T-cell (primary cell): ENCODE measurements at places on chromosomes 13 and 19. TPM values are rescaled to one million over a fixed set of nuclear protein-coding genes. Genes with fewer than 3 reads are reported as not detected.
A peak's percentile ranks its signal among the peaks of the same experiment; 100 is the strongest.

Gene ZNF813
- total RNA-seq = 7.6 TPM

Gene MRPL34
- total RNA-seq = 37.6 TPM

Gene ZNF112
- total RNA-seq = 0.33 TPM

Gene LILRB1
- total RNA-seq = 7.0 TPM

Gene PLIN4
- 0.06 TPM for total RNA-seq

Gene RTBDN
- not detected for total RNA-seq

Gene VSTM2B
- not detected for total RNA-seq

Gene MAST1
- total RNA-seq = 0.75 TPM

Gene NLRP9
- total RNA-seq = not detected

Gene SIGLEC10
- total RNA-seq = 0.90 TPM

Gene PRR19
- 0.18 TPM for total RNA-seq

Gene ZNF497
- 0.98 TPM for total RNA-seq

Gene MTUS2
- 0.16 TPM for total RNA-seq

Gene SMAD9
- total RNA-seq = not detected

- DNase-seq = no peak
Measured at GRCh38 chr19:9996541-9996940, 13.8 kb downstream of the COL5A3 start.

GRCh38 chr19:7550169-7550770, 14.8 kb downstream of the PNPLA6 start:
- no peak for DNase-seq

- no peak for DNase-seq
Measured at GRCh38 chr13:66275416-66275815, 954.7 kb downstream of the PCDH9 start.

DNA sequence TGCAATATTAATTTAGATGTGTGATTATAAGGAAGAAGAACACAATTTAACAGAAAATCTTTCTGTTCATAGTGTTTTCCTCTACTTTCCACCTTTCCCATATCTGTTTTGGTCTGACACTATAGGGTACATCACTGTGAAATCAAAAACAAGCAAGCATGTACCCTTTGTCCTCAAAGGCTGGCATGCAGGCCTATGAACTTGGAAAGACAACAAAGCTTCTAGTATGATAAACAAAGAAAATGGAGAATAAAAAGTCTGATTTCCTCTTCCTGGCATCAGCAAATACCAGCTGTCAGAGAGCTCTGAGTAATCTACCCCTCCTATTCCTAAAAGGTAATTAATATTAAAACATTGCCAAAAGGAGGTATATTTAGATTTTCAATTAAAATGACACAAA, 5.6 kb upstream of the NEK3 start:
- DNase-seq = no peak

- no peak for DNase-seq
Measured at GRCh38 chr13:71417205-71417604, 449.8 kb downstream of the DACH1 start.

DNA sequence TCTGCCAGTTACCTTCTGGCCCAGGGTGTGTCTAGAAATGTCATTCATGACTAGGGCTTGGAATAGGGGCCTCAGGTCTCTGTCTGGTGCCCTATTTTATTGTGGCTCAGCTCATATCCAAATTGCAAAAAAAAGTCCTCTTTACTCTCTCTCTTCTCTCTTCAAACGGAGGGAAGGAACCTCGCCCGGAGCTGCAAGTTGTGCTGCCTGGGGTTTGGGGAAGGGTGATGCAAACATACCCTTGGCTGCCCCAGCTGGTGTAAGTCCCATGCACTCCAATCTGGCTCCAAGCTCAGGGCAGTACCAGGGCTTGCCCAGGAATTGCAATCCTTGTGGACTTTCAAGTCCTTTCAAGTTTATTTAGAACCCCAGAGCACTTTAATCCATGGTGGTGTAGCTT, 549.6 kb downstream of the PCDH17 start:
- no peak for DNase-seq

- DNase-seq = no peak
Measured at GRCh38 chr19:45352062-45352461, 11.5 kb downstream of the KLC3 start.

GRCh38 chr19:34370983-34371382, 6.0 kb downstream of the GPI start:
- DNase-seq = no peak

DNA sequence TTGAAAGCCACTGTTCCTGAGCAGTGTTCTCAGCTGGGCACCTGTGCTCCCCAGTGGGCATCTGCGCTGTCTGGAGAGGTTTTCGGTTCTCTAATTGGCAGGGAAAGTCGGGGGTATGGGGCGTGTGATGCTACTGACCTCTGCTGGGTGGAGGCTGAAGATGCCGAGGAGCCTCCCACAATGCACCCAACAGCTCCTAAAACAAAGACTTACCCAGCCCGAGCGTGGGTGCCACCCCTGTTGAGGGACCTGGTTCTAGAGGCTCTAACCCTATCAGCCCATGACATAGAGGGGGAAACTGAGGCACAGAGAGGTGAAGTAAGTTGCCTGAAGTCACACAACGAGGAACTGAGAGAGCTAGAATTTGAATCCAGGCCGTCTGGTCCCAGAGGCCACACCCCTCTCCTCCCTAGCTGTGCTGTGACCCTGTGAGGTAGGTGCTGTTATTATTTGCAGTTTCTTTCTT, 2.3 kb downstream of the SPACA4 start:
- peak; percentile 44 for DNase-seq

- DNase-seq = no peak
Measured at GRCh38 chr13:65508745-65509144, 1721.4 kb downstream of the PCDH9 start.

DNA sequence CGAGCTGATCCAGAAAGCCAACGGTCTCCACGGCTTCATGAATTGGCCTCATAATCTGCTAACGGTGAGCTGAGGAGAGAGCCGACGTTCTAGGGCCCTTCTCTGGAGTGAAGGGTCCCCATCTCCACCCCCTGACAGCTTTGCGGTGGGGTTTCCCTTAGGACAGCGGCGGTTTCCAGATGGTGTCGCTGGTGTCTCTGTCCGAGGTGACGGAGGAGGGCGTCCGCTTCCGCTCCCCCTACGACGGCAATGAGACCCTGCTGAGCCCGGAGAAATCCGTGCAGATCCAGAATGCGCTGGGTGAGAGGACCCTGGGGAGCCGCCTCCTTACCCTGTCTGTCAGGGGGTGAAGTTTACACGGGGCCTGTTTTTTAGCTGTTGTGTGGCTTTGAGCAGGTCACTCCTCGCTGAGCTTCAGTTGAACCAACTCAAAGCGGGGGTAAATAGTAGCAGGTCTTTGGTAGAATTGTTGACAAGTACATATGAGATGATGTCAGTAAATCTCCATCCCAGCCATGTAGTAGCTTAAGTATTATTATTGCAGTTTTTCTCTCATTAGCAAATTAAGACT, 801 bp downstream of the QTRT1 start:
- DNase-seq = no peak

DNA sequence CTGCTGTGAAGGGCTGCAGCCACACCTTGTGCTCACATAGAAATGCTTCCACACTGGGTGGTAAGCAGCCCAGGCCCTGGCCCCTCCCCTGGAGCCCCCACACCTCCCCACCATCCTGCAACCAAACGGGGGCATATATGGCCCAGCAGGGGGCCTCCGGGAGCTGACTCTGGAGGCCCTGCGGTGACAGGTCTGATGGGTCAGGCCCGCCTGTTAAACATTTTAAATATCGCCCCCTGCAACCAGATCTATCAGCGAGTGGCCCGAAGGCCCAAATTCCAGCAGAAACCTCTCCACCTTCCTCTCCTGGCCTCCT, 48.0 kb upstream of the KATNAL1 start:
- peak; percentile 59 for DNase-seq

- no peak for DNase-seq
Measured at GRCh38 chr19:48496959-48497727, 14.5 kb downstream of the LMTK3 start.

DNA sequence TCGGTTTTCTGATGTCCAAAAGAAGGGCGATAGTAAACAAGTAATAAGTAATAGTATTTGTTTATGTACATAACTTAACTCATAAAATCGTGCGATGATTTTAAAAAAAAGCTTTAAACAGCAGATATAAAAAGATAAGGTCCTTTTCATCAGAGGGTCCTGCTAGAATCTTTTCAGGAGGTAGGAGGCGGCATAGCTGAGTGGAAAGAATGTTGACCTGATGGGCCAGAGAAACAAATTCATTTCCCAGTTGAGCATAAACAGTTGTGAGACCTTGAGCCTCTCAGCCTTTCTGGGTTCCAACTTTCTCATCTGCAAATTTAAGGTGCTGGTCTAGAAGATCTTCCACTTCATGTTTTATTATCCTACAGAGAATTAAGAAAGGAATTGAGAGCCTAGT, 173.5 kb downstream of the LACC1 start:
- no peak for DNase-seq

- DNase-seq = peak; percentile 16
Measured at GRCh38 chr13:111383591-111384440, 63.4 kb downstream of the TEX29 start.
